Endodermal cell (in vitro differentiated cells): ENCODE measurements at places on chromosomes 5 and 9. TPM values are rescaled to one million over a fixed set of nuclear protein-coding genes. Genes with fewer than 3 reads are reported as not detected.

DNA sequence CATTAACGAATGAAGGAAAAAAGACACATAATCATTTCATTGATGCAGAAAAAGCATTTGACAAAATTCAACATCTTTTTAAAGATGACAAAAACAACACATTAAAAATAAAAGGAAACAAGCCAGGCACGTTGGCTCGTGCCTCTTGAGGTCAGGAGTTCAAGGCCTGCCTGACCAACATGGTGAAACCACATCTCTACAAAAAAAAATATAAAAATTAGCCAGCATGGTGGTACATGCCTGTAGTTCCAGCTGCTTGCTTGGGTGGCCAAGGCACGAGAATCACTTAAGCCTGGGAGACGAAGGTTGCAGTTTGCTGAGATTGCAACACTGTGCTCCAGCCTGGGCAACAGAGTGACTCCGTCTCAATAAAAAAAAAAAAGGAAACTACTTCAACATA lies 77.0 kb downstream of the ERCC6L2 start:
- DNase-seq = no peak

Gene RNF183
- 0.50 to 1.0 TPM (median 0.97 TPM) in 3 replicates for total RNA-seq

GRCh38 chr5:171269717-171270116 lies 39.3 kb upstream of the TLX3 start:
- DNase-seq = no peak

Gene SPINK6
- not detected in 2 replicates for total RNA-seq

DNA sequence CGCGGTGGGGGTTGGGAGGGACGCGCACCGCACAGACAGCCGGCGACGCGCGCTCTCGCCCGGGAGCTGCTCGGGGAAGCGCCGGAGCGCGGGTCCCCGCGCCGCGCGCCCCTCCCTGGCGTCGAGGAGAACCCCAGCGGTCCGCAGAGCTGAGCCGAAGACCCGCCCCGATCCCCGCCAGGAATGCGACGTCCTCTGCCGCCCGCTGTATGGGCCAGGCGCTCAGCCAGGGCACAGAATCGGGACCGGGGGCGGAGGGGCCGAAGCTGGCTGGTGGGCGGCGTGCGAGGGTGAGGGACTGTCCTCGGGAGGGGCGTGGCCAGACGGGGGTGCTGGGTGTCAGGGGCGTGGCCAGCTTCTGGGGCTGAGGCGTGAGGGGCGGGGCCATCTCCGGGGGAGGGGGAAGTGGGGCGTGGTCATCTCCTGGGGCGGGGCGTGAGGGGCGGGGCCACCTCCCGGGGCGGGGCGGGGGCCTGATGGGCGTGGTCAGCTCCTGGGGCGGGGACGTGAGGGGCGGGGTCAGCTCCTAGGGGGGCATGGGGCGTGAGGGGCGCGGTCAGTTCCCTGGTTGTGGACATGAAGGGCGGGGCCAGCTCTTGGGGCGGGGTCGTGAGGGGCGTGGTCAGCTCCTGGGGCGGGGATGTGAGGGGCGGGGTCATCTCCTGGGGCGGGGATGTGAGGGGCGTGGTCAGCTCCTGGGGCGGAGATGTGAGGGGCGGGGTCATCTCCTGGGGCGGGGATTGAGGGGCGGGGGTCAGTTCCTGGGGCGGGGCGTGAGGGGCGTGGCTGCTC lies 965 bp downstream of the PTGDS start:
- peak; percentile 98 for DNase-seq
